ENCODE measurements at places on chromosomes 3 and 15. TPM values are rescaled to one million over a fixed set of nuclear protein-coding genes. Genes with fewer than 3 reads are reported as not detected.

Gene WDR49
- not detected for polyA plus RNA-seq

Gene CTDSPL
- 0.32 TPM for polyA plus RNA-seq

Gene GUCA1C
- not detected for polyA plus RNA-seq

Gene AP4E1
- polyA plus RNA-seq, result 3.6 TPM

Gene GOLGA6L7
- polyA plus RNA-seq, result not detected

Gene DLG1
- 25.8 TPM for polyA plus RNA-seq

DNA sequence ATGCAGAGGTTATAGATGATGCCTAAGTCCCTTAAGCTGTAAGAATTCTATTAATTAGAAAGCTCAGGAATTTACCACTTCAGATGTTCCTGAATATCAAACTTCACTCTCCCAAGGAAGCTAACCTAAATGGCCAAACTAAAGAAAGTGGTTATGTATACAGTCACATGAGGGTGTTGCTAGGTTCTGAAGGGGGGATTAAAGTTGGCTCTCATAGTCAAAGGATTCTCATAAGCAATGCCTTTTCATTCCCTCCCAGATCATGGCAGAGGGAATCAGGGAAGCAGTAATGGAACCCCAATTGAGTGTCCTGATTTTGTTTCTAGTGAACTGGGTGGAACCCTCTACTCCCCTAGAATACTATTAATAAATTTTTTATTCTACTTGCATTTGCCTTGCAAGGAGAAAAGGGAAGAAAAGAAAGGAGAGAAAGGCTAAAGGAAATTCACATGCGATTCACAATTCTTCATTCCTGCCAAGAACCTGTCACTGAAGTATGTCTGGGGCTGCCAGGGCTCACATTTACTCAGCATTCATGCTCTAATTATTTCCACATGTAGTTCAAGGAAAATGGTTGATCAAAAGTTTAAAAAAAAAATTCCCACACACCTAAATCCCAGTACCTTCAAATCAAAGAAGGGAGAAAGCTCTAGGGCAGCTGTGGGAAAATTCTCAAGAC, 25.1 kb downstream of the FSTL1 start:
- peaks cover 6% of the 10 kb centered on the region for H3K27me3 ChIP-seq
- DNase-seq, result no peak
- H3K27ac ChIP-seq, result no peak overlapping the region
- H3K36me3 ChIP-seq, result no peaks in the 10 kb centered on the region

DNA sequence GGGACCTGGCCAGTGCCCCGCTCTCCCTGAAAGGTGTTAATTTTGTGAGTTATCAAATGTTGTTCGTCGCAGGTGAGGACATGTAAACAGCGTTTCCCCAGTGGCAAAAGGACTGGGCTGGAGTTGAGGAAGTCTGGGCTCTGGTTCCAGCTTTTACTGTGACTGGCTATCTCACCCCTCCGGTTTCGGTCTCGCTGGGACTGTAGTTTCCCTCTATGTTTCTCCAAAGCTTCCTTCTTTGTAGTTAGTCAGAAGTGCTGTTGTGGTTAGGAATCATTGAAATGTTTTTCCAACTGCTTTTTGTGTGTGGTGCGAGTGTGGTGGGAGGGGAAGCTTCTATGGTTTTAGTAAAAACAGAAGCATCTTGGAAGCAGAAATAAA, 990 bp upstream of the CLDN1 start:
- H3K4me3 ChIP-seq, result peak overlapping the region; percentile 60
- peaks cover 14% of the 10 kb centered on the region for H3K4me1 ChIP-seq
- no peak for DNase-seq
- no peak overlapping the region for H3K27ac ChIP-seq
- no peaks in the 10 kb centered on the region for H3K36me3 ChIP-seq
- H3K27me3 ChIP-seq, result peaks cover 46% of the 10 kb centered on the region

GRCh38 chr3:46395766-46396530, 10.9 kb downstream of the CCR5AS start:
- no peaks in the 10 kb centered on the region for H3K36me3 ChIP-seq
- no peak overlapping the region for H3K4me3 ChIP-seq
- H3K27me3 ChIP-seq, result peaks cover 5% of the 10 kb centered on the region
- no peaks in the 10 kb centered on the region for H3K4me1 ChIP-seq
- H3K27ac ChIP-seq, result no peak overlapping the region

DNA sequence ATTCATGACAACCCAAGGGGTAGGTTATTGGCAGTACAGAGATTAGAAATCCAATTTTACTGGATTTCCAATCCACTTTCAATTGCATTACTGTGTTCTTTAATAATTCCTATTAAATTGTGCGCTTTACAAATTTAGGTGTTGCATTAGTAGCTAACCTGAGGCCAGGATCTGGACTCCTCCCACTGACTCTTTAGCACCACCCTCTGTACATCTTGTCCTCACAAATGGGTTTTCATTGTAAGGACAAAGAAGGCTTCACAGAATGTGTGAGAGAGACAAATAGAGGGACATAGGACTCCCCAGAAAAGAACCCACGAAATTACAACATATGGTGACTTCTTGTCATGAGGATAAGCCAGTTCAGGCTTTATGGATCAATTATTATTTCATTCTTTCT, 643.1 kb upstream of the NAALADL2 start:
- H3K4me3 ChIP-seq, result no peak overlapping the region
- H3K36me3 ChIP-seq, result no peaks in the 10 kb centered on the region
- no peak overlapping the region for H3K27ac ChIP-seq
- no peak for DNase-seq

GRCh38 chr15:69660114-69660513, 207.5 kb downstream of the RPLP1 start:
- H3K27ac ChIP-seq, result no peak overlapping the region
- no peaks in the 10 kb centered on the region for H3K27me3 ChIP-seq
- no peak overlapping the region for H3K4me3 ChIP-seq

DNA sequence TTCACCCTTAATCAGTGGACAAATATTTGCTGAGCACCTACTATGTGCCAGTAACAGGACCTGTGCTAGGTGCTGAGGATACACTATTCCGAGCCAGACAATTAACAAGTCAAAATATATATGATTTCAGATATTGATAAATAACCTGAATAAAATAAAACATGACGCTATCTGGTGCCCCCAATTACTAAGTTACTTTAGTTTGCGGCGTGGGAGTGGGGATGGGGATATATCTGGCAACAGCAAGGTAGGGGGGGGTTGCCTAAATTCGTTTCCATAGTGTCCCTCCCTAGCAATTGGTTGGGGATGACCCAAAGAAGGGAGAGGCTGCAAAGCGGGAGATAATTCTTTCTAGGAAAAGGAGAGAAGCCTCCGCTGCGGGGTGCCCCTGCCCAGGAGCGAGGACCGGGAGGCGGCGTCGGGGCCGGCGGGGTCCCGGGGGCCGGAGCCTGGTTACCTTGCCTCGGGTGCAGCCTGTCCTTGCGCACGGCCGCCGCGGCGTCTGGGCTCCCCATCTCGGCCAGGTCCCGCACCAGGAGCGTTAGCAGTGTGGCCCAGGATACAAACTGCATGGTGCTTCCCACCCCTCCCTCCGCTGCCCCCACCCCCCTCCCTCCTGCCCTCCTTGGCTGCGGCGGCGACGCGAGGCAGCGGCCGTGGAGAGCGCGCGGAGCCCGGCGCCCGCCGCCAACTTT, 567 bp downstream of the ADAMTS9 start:
- DNase-seq, result no peak
- H3K36me3 ChIP-seq, result no peaks in the 10 kb centered on the region
- peaks cover 9% of the 10 kb centered on the region for H3K4me1 ChIP-seq

DNA sequence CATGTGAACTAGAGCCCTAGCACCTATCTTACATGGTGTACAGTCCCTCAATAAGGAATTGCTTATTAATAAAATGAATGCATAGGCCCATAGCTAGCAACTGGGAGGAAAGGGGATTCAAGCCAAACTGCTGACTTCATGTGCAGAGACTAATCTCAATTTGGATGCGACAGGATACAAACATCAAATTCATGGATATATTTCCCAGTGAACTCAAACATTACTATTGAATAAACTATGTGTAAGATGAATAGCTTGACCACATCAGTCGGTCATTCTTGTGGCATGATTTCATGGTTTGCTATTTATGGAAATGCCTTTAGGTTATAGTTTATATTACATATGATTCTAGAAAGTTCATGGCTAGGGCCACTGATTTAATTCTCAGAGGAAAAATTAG, 268.6 kb upstream of the SLITRK3 start:
- no peaks in the 10 kb centered on the region for H3K4me1 ChIP-seq
- no peak for DNase-seq
- no peak overlapping the region for H3K27ac ChIP-seq
- H3K27me3 ChIP-seq, result no peaks in the 10 kb centered on the region

- H3K4me3 ChIP-seq, result no peak overlapping the region
- H3K27ac ChIP-seq, result peak overlapping the region; percentile 42
- no peak for DNase-seq
- peaks cover 3% of the 10 kb centered on the region for H3K4me1 ChIP-seq
- H3K36me3 ChIP-seq, result no peaks in the 10 kb centered on the region
- H3K27me3 ChIP-seq, result no peaks in the 10 kb centered on the region
Measured at GRCh38 chr3:38960953-38961622, 90.7 kb downstream of the SCN11A start.

- no peak for DNase-seq
- H3K36me3 ChIP-seq, result no peaks in the 10 kb centered on the region
- H3K27ac ChIP-seq, result no peak overlapping the region
- no peak overlapping the region for H3K4me3 ChIP-seq
- H3K27me3 ChIP-seq, result peaks cover 20% of the 10 kb centered on the region
Measured at GRCh38 chr3:70040386-70040785, 40.9 kb downstream of the SAMMSON start.

- H3K4me3 ChIP-seq, result no peak overlapping the region
- H3K4me1 ChIP-seq, result no peaks in the 10 kb centered on the region
- peaks cover 15% of the 10 kb centered on the region for H3K27me3 ChIP-seq
- H3K27ac ChIP-seq, result no peak overlapping the region
- H3K36me3 ChIP-seq, result no peaks in the 10 kb centered on the region
Measured at GRCh38 chr3:120831066-120831465, 76.9 kb upstream of the STXBP5L start.

GRCh38 chr3:195219351-195220230, 51.4 kb downstream of the XXYLT1 start:
- peaks cover 5% of the 10 kb centered on the region for H3K36me3 ChIP-seq
- H3K4me1 ChIP-seq, result peaks cover 2% of the 10 kb centered on the region
- no peaks in the 10 kb centered on the region for H3K27me3 ChIP-seq
- H3K27ac ChIP-seq, result no peak overlapping the region

GRCh38 chr3:100245136-100245535, 15.7 kb upstream of the TBC1D23 start:
- H3K4me1 ChIP-seq, result no peaks in the 10 kb centered on the region
- DNase-seq, result no peak

GRCh38 chr3:52029535-52029934, 26.8 kb downstream of the DUSP7 start:
- no peaks in the 10 kb centered on the region for H3K36me3 ChIP-seq
- no peak for DNase-seq
- no peak overlapping the region for H3K27ac ChIP-seq
- no peaks in the 10 kb centered on the region for H3K27me3 ChIP-seq

Measured in naive thymus-derived CD8-positive, alpha-beta T cell (primary cell).